Hepatocyte (in vitro differentiated cells): ENCODE measurements at places on chromosomes 6 and 20.

- no peak for DNase-seq
Measured at GRCh38 chr20:52209154-52209571, 17.6 kb upstream of the ZFP64 start.

- DNase-seq: peak; percentile 54
Measured at GRCh38 chr6:11585426-11586016, 48.0 kb downstream of the TMEM170B start.

- no peak for DNase-seq
Measured at GRCh38 chr6:25524542-25524941, 127.5 kb upstream of the SCGN start.

DNA sequence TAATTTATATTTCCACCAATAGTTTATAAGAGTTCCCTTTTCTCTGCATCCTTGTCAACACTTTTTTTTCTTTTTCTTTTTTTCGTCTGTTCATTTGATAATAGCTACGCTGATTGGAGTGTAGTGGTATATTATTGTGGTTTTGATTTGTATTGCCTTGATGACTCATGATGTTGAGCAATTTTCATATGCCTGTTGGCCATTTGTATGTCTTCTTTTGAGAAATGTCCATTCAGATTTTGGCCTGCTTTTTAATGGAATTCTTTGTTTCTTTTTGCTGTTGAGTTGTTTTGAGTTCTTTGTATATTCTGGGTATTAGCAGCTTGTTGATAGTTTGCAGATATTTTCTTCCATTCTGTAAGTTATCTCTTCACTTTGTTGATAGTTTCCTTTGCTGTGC is 773.4 kb downstream of the KIF16B start:
- no peak for DNase-seq

GRCh38 chr20:4244700-4245485 is 229.5 kb upstream of the RNF24 start:
- DNase-seq: peak; percentile 87
